ENCODE measurements at places on chromosomes 6 and 20.

GRCh38 chr6:80439721-80440470 lies 333.4 kb downstream of the BCKDHB start:
- no peak for DNase-seq

DNA sequence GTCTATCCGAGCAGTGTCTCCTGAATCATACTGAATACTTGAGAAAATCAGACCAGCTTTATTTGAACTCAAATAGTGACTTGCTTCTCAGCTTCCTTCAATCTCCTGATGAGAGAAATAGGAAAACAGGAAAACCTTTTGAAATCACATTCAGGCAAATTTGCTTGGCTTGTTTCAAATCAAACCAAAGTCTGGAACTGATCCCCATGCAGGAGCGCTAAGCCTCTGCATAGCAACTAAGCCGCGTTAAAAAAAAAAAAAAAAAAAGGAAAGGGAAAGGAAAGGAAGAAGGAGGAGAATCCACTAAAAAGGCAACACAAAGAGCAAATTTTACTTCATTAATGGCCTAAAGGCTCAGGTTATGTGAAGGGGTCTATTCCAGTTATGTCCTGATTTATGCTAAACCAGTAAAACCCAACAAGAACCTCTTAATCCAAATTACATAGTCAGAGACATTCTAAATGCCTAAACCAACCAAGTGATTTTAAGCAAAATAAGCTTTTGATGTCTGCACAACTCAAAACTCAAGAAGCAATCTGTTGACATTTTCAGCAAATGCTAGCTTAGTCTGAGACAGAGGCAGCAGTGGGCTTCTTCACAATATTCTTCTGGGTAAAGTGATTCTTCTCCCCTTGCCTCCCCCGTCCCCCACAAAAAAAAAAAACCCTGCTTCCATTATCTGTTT lies 112.5 kb downstream of the SOBP start:
- DNase-seq, result no peak

DNA sequence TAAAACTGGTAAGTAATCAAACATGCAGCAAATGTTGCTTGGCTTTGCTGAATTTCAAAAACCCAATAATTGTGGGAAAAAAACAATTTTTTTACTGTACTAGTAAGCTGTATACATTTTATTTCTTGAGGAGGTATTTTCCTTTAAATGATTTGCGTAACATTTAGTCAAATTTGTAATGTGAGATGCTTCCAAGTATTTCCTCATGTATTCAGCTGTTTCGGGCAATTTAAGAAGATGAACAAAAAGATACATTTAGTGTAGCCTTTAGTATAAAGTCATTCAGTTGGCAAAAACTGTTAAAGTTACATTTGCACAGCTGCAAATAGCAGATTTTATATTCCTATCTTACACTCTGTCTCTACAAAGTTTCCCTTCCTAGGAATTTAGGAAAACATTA lies 186.1 kb upstream of the SCGN start:
- DNase-seq, result no peak

GRCh38 chr6:36815962-36816735 lies 23.1 kb downstream of the CPNE5 start:
- no peak for DNase-seq

DNA sequence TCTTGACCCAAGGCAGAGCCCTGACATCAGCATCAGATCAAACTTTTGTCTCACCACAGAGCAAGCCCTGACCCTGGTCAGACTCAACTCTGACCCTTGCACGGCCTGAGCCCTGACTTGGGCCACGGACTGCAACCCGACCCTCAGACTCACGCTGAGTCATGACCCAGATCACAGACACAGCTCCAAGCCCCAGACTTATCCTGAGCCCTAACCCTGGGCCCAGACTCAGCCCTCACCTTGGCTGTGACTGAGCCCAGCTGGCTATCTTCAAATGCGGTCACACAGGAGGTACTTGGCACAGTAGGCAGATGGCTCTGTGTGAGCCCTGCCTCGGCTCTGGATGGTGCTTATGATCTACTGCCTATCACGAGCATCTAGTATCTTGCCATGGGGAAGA lies 602.3 kb downstream of the PTPRT start:
- DNase-seq, result no peak

- no peak for DNase-seq
Measured at GRCh38 chr6:2796861-2797260, 31.7 kb downstream of the WRNIP1 start.

DNA sequence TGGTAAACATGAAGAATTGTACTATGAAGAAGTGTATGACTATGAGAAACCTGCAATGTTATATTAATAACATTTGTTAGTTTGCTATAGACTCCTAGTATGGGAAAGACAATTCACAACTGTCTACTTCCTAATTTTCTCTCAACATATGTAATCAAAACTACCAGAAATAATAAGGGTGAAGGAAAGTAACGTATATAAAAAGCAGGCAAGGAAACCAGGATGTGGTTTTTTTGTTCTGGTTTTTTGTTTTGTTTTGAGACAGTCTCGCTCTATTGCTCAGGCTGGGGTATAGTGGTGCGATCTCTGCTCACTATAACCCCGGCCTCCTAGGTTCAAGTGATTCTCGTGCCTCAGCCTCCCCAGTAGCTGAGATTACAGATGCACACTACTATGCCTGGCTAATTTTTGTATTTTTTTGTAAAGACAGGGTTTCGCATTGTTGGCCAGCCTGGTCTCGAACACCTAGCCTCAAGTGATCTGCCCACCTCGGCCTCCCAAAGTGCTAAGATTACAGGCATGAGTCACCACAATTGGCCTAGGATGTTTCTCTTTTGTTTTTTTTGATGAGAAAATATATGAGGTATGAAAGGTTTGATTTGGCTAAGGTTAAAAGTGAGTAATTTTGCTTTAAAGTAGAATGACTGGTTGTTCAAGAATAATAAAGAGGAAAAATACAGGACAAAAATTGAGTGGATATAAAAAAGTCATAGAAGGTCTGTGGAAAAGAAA lies 83.1 kb downstream of the PTCHD4 start:
- no peak for DNase-seq

DNA sequence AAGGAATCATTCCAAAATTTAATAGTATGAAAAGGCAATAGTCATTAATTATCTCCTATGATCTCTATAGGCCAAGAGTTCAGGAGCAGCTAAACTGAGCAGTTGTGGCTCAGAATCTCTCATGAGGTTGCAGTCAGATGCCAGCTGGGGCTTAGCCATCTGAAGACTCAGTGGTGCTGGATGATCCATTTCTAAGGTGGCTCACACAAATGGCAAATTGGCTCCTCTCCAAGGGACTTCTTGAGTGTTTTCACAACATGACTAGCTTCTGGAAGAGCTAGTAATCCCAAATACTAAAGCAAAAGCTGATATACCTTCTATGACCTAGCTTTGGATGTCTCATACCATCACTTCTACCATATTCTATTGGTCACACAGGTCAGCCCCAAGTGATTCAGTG lies 104.2 kb downstream of the HAO1 start:
- DNase-seq, result no peak

GRCh38 chr20:62627901-62628612 lies 14.2 kb upstream of the SLCO4A1 start:
- DNase-seq, result no peak

DNA sequence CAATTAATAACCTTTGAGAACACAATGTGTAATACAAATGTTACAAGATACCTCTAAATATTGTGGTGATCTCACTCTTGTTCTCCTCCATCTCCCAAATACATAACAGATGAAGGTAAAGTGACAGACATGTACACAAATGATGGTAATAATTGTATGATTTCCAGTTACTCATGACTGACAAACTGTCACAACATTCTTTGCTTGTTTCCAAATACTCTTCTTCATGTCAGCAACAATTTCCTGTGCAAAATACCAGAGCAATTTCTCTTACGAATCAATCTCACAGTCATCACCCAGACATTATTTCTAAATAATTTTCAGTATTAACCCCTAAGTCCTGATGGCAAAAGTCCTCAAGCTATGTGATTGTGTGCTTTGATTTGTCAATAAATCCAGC lies 92.9 kb downstream of the RPS12 start:
- DNase-seq, result no peak

DNA sequence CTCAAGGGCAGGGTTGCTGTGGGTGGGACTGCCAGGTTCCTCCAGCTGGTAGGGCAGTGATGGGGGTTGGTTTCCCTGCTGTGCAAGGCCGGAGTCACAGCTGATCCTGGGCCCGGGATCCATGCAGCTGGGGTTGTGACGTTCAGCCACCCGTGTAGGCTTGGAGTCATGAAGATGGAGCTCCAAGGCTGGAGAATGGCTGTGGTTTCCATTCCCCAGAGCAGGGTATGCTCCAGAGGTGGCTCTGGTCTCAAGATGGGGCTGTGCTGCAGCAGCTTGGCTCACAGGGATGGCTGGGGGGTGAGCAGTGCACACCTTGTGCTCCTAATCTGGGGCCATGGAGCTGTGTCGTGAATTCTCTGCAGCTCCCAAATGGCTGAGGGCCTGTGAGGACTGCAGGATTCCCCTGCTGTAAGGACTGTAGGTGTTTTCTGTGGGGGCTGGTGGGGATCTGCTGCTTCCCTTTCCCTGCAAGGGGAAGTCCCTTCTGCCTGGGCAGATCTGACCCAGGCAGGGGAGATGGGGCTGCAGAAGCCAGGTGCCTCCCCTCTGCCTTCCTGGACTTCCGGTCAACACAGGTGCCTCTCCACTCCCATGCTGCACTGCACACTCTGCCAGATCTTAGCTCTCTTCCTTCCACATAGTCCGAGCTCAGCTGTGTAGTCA lies 15.9 kb downstream of the KIF25 start:
- DNase-seq, result no peak

- DNase-seq, result no peak
Measured at GRCh38 chr6:169897601-169898358, 146.4 kb downstream of the ERMARD start.

DNA sequence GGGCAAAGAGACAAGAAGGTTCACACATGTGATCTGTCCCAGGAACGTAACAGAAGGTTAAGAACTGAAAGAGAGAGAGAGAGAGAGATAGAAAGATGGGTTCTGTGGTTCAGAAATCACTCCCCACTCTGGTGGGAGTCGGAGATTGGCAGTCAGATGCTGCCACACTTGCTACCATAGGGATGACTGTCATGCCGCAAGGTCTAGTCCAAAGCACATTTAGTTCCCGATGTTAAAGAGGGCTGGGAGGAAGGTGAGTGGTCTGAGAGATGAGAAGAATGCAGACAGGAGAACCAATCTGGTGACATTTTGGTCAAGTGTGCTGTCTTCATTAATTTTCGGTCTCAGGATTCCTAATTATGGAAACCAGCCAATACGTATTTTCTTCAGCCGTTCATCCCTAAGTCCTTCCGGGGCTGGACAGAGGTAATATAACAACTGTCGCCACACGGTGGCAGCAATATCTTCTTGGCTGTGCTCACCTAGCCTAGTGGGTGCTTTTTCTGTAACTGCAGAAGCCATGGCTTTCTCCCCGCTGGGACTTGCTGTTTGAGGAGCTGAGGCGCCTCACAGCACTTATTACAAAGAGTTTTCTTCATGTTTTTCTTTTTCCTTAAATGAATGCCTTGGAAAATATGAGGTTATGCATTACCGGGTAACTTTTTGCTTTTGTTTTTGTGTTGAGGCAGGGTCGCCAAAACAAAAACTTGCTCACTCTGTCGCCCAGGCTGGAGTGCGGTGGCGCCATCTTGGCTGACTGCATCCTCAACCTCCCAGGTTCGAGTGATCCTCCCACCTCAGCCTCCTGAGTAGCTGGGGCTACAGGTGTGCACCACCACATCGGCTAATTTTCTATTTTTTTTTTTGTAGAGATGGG lies 46.0 kb downstream of the SLC35D3 start:
- DNase-seq, result peak; percentile 84

GRCh38 chr6:125001684-125002405 lies 39.6 kb downstream of the RNF217 start:
- DNase-seq, result no peak

GRCh38 chr6:145551164-145551563 lies 184.2 kb downstream of the EPM2A start:
- no peak for DNase-seq

GRCh38 chr6:722077-722524 lies 29.2 kb upstream of the EXOC2 start:
- DNase-seq, result peak; percentile 70

DNA sequence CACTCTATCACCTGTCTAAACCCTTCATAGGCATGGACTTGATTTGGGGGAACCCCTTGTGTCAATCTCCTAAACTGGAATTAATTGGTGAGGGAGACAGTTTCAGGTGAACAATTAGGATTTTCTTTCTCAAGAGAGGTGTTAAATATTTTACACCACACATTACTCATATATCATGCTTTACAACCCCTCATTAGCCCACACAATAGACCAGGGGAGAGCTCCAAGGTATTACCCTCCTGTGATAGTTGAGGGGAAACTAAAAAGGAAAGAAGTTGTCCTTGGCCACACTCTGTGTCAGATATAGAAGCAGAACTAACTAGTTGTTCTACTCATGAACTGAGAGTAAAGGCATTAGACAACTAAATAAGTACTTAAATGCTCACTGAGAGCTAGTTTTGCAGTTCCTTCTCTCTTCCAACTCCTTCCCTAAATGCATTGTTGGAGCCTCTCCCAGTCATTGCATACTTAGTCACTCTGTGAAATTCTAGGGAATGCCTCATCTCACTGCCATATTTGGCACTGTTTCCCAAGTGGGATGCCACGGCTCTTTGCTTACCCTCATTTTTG lies 183.7 kb upstream of the CEP162 start:
- DNase-seq, result no peak

GRCh38 chr6:150251566-150252186 lies 108.8 kb downstream of the PPP1R14C start:
- no peak for DNase-seq

DNA sequence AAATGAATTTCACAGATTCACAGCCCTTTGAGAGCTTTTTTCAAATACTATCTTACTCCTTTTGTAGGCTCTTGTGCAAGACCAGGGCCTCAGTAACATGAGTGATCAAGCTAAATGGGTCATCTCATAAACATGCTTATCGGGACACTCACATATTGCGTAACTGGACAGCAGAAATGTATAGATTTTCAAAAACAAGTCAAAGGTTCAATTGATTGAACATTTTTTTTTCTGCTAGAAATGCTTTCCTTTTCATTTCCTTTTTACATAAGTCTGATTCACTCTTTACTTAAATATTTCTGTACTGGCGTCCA lies 8.7 kb upstream of the SALL4 start:
- DNase-seq, result no peak

DNA sequence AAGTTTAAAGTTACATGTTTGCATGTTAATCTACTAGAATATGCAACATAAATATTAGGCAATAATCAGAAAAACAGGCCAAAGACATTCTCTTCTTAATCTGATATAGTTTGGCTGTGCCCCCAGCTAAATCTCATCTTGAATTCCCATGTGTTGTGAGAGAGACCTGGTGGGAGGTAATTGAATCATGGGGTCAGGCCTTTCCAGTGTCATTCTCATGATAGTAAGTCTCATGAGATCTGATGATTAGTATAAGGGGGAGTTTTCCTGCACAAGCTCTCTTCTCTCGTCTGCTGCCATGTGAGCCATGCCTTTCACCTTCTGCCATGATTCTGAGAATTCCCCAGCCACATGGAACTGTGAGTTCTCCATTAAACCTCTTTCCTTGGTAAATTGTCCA lies 1241.7 kb upstream of the ADGRB3 start:
- no peak for DNase-seq
